ENCODE measurements at places on chromosomes 3 and 15.

- DNase-seq: no peak
Measured at GRCh38 chr3:87072446-87072845, 81.5 kb upstream of the VGLL3 start.

DNA sequence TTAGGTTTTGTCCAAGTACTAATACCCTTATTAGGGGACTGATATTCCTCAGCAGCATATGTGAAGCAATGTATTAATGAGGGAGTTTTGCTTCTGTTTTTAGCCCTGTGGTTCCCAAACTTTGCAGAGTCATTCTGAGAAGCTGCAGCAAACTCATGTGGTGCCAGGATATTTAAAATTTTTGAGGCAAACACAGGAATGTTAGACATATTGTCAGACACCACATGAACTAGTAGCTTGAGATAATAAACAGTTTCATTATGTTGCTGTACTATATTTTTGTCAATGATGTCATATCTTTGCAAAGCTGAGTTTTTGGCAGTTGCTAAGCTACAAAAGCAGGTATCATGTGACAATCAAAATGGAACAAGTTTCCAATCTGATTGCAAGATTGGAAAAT is 36.6 kb downstream of the ATP6V1A start:
- DNase-seq: no peak

GRCh38 chr3:141328286-141329166 is 39.8 kb upstream of the ZBTB38 start:
- no peak for DNase-seq

DNA sequence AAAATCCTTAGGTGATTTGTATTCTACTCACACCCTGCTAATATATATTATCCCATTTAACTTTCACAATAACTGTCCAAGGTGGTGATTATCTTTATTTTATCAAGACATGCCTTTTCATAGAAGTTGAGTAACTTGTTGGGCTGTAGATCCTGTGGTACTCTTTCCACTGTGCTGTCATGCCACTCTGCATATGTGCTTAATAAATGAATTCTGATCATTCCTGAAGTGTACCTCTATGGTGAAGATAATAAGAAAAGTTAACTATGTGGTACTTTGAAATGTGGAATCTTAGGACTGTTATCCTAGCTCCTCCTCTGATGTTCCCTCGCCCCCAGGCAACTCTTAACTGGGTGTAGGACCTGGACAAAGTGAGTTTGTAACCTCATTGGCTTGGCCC is 5.2 kb downstream of the SNRK start:
- no peak for DNase-seq
